ENCODE measurements at places on chromosomes 11 and 22.

GRCh38 chr11:115124786-115125185 lies 379.4 kb downstream of the CADM1 start:
- no peak for DNase-seq

DNA sequence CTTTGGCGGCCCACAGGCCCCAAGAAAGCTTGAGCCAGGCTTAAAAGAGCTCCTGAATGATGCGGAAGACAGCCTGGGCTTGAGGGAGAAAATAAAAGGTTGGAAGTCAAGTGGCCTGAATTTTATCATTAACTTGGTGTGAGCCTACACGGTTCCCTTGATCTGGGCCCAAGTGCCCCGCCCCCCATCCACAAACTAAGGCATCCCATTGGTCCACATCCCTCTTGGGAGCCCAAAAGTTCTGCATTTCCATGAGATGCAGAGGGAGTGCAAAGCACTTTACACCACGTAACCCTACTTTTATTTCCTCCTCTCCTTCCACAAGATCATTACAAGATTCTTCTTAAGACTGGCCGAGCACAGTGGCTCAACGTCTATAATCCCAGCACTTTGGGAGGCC lies 22.2 kb downstream of the LARGE1 start:
- DNase-seq, result no peak

DNA sequence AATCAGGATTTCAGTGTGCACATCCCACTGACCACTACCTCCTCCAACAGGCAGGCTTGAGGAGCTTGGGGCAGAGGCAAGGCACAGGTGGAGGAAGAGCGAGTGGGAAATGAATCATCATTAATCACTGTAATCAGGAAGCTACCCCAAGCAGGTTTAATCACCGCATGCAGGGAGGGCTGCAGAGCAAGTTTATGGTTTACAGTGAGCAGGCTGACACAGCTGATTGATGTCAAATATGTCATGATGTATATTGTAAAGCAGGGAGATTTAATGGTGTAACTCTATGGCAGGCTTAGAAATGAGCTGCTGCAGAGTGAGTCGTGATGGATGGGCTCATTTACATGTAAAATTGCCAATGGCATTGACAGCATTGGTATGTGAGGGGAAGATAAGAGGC lies 441.0 kb downstream of the NTM start:
- no peak for DNase-seq

- DNase-seq, result no peak
These were observed 29.8 kb downstream of the ABTB2 start for GRCh38 chr11:34327804-34328631.

DNA sequence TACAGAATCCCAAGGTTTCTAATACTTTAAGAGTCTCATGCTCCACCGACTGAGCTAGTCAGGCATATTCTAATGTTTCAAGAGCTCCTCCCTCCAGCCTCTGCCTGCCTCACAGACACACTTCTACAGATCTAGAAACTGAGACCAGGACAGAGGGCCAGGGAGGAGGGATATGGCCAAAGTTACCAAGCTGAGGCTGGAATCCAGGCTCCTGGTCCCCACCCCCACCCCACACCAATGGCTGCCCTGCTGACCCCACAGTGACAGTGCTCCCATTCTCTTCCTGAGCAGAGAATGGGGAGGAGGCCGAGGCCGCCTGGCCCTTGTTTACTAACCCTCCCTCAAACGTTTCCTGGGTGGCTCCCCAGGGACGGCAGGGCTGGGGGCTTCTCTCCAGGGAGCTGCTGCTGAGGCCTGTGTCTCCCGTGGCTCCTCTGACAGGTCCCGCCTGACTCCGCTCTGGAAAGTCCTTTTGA lies 2.2 kb downstream of the PLEKHB1 start:
- DNase-seq, result no peak

GRCh38 chr11:115903179-115903578 lies 399.0 kb upstream of the CADM1 start:
- DNase-seq, result no peak

DNA sequence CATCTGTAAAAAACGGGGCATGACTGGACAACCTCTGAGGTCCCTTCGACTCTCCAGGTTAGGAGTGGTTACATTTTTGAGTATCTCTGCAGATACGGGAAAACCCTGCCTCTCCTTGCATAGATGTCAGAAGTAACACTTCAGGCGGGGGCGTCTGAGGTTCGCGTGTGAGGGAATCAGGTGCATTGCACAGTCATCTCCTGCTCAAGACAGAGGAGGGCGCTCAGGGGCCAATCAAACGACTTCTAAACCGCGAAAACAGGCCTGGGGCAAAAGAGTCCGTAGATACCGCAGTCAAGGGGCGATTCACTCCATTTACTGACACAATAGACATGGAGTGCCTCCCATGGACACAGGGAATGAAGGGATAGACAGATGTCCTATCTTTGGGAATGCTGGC lies 31.7 kb downstream of the KIRREL3 start:
- DNase-seq, result no peak

DNA sequence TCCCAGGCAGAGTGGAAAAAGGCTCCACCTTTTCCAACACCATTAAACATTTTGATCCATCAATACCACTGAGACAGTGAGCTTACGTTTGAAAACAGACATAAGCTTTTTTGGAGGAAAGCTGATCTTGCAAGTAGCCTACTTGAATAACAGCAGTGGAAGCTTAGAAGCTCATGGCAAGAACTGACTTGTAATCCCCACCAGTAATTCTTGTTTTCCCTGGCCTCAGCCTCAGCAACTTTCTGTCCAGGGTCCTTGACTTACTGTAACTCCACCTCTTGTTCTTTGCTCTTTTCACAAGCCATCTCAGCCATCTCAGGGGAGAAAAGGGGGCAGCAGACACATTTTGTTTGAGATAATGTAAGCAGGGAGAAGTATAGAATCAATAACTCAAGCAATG lies 12.3 kb upstream of the MPZL2 start:
- no peak for DNase-seq

- DNase-seq, result no peak
These were observed 1087.5 kb downstream of the BRD1 start for GRCh38 chr22:48740086-48740730.

DNA sequence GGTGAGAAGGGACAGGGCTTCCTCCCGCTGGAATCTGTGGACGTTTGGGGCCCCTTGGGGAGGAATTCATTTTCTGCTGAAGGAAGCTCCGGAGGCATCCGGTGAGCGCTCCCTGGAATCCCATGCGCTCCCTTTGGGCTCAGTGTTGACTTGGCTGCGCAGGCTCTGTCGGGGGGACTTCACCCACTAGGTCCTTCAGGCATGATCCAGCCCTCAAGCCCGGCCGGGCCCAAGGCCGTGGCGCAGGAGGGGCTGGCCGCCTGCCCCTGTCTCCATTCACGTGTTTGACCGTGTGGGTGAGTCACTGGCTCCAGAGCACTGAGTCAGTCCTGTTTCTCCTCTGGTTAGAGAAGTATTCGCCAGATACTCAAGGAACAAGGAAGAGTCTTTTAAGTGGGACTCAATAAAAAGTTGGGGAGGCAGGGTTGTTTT lies 1.4 kb downstream of the CTTN start:
- DNase-seq, result no peak

DNA sequence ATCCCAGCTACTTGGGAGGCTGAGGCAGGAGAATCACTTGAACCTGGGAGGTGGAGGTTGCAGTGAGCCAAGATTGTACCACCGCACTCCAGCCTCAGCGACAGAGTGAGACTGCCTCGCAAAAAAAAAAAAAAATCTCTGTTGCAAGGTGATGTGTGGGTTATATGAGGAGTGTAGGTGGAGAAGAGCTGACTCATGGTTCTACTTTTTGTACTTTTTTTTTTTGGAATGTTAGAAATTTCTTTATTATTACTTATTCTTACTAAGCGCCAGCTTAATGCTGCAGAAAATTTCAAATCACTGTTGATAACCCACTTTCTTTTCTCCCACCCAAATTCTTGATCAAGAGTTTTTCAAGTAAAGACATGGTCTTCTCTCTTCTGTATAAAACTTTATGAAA lies 29.6 kb upstream of the DNAJB13 start:
- DNase-seq, result no peak

GRCh38 chr11:45641961-45642360 lies 23.5 kb downstream of the CHST1 start:
- DNase-seq, result no peak

DNA sequence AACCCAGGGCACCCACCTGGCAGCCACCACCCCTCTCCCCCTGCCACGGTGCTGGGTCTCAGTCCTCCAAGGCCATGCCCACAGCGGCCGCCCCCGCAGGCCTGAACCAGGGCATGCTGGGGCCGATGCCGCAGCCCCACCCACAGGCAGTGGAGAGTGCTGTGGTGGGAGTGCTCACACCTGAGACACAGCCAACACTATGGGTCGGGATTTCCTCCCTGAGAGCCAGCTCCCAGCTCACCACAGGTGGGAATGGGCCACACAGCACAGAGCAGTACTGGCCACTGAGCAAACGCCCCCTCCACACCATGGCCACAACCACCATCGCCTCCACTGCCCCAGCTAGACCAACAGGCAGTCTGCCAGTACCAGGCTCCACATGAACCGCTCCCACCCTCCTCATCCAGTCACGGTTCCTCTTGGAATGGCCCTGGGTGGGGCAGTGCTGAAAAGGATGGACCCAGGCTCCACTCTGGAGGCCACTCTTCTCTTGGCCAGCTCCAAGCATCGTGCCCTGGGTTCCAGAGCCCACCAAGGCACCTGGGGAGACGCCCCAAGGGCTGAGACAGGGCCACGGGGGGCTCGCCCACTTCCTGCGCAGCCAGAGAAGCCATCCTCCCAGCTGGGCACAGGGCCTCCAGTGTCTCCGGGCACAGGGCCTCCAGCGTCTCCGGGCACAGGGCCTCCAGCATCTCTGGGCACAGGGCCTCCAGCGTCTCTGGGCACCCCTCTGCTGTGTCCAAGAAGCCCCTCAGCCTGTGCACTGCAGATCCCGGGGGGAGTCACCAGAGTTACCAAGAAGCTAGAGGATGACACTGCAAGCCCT lies 14.2 kb downstream of the MOB2 start:
- no peak for DNase-seq

- no peak for DNase-seq
These were observed 21.6 kb downstream of the C11orf86 start for GRCh38 chr11:66996609-66997273.

DNA sequence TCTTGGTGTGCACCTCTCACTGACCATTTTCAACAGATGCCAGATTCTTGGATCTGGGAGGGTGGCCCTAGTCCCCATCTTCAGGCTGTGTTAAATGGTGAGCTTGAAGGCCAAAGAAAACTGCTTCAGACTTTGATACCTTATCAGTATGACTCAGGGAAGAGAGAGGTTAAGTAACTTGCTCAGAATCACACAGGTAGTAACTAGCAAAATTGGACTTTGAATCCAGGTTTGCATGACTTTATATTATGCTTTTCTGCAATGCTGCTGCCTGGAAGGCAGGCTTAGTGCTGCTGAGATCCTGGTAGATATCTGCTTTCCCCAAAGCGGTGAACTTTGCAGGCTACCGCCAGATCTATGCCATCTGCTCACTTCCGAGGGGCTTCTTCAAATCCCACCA lies 487.3 kb downstream of the INSC start:
- no peak for DNase-seq

- no peak for DNase-seq
These were observed 310.1 kb upstream of the SORL1-AS1 start for GRCh38 chr11:121762820-121763219.

- no peak for DNase-seq
These were observed 211.3 kb downstream of the NXPE2 start for GRCh38 chr11:114889594-114890011.

- DNase-seq, result no peak
These were observed 123.4 kb upstream of the SYT13 start for GRCh38 chr11:45409587-45409986.

GRCh38 chr11:42974510-42975179 lies 337.2 kb upstream of the API5 start:
- DNase-seq, result no peak

DNA sequence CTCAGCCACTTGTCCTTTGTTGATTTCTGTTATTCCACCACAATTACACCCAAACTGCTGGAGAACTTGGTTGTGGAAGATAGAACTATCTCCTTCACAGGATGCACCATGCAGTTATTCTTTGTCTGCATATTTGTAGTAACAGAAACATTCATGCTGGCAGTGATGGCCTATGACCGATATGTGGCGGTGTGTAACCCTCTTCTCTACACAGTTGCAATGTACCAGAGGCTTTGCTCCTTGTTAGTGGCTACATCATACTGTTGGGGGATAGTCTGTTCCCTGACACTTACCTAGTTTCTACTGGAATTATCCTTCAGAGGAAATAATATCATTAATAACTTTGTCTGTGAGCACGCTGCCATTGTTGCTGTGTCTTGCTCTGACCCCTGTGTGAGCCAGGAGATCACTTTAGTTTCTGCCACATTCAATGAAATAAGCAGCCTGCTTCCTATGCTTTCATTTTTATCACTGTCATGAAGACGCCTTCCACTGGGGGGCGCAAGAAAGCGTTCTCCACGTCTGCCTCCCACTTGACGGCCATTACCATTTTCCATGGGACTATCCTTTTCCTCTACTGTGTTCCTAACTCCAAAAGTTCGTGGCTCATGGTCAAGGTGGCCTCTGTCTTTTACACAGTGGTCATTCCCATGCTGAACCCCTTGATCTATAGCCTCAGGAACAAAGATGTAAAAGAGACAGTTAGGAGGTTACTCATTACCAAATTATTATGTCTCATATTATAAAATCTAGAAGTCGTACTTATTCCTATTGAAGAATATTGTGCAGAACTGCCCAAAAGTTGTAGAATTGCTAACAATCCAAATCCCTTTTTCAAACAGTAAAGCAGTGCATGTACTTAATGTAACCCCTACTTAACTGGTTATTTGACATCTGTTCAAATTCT lies 53.2 kb downstream of the OR4C6 start:
- no peak for DNase-seq

GRCh38 chr11:67633758-67634365 lies 4.1 kb upstream of the NUDT8 start:
- DNase-seq, result no peak

DNA sequence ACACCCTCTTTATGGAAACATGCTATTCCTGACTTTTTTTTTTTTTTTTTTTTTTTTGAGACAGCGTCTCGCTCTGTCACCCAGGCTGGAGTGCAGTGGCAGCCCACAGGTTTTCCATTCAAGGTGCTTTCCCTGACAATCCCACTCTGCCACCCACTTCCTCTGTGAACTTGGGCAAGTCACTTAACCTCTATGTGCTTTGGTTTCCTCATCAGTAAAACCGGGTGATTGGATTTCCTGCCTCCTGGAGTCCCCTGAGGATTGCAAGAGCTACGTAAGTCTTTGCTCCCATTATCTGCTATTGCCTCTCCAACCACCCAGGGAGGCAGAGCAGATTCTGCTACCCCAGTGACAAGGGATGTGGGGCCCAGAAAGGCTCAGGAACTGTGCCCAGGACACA lies 54.1 kb downstream of the CELSR1 start:
- DNase-seq, result no peak

DNA sequence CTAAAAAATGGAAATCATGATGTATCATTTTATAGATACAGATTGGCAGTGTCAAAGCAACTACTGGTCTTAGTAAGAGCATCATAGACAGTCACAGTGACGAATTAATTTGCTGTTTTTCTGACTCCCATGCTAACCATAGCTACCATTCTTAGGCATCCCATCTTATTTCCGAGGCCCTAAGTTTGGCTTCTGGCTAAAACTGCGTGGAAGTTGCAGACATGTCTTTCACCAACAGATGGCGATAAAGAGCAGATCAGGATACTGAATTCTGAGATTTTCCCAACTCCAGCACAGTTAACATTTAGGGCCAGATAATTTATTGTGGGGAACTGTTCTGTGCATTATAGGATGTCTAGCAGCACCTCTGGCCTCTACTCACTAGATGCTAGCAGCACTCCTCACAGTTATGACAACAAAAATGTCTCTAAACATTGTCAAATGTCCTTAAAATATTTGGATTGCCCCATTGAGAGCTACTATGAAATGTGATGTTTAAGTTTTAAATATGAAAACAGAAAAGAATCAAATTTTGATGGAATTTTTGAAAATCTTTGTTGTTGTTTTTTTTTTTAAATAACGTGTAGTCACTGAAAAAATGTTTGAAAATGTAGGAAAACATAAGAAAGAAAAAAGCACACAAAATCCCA lies 16.3 kb downstream of the OR2AG2 start:
- peak; percentile 56 for DNase-seq
